ENCODE measurements at places on chromosomes 13 and 19.

- no peak for DNase-seq
Observed at GRCh38 chr13:88115976-88116375, 444.8 kb downstream of the SLITRK5 start.

DNA sequence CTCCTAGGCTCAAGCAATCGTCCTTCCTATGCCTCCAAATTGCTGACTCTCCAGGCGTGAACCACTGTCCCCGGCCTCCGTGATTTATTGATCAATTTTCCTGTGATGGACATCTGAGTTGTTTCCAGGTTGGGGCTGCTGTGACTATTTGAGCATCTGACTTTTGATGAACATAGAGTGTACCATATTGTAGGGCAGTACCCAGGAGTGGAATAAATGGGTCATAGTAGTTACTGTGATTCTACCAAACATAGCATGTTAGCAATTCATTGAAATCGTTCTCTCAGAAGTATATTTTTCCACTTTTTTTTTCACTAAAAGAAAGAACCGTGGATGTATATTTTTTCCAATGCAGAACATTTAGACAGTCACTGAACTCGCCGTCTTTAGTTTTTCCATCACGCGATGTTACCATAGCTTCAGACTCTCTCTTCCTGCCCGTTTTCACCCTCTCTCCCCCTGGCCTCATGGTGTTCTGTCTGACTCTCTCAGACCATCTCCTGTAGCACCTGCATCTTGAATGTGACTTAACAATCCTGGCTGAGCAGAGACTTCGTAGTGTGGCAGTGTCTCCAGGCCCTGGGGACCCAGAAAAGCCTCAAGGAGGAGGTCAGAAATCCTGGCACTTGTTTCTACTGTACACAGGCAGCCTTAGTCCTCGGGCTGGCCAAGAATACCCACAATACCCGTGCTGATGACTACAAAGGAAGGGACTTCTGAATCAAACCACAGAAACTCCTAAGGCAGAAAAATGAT, 3.2 kb upstream of the RASGRP4 start:
- DNase-seq, result no peak

- no peak for DNase-seq
Observed at GRCh38 chr13:39037410-39037879, 444 bp downstream of the PROSER1 start.

GRCh38 chr19:9130965-9131364, 4.2 kb upstream of the OR7G3 start:
- no peak for DNase-seq

DNA sequence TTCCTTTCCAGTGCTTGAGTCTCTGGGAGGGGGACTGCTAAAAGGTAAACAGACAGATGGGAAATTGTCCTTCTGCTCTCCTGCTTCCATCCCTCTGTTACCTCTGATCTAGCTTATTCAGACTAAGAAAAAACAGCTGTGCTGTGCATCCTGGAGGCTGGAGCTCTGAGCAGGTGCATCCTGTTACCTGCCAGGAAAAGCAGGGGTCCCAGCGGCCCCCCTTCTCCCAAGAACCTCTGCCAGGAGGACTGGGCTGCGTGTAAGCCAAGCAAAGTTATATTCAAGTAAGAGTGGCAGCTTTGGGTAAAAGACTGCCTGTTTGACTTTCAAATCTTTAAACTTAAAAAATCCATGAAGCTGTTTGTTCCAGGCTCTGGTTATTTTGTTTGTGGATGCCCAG, 75.1 kb downstream of the C13orf42 start:
- DNase-seq, result peak; percentile 22

DNA sequence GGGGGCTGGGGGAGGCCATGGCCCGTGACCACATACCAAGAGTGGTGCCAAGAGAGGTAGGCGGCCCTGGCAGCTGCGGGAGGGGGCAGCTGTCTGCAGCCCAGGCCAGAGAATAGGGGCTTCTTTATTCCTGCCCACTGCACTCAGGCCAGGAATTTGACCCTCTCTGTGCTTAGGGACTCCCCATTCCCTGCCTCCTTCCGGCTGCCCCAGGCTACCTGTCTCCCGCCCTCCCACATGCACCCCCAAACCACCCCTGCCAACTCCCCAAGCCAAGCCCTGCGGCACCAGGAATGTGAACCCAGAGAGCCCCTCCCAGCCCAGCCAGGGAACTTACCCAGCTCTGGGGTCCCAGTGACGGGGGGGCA, 687 bp downstream of the PLEKHA4 start:
- no peak for DNase-seq

- DNase-seq, result no peak
Observed at GRCh38 chr13:114100446-114101357, 31.7 kb downstream of the RASA3 start.

DNA sequence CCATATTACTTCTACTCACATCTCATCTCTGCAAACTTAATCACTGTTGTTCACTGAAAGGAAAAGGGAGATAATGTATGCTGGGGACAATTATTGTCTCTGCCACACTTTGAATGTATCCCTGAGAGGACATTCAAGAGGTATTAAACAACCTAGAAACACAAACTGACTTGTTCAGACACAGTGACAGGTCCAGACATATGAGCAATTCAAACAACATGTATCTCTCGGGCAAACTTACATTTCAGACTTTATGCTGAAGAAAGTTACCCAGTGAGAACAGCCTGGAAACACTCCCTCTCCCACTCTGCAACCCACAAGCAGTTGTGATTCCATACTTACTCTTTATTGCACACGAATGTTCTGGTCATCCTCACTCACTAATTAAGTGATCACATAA, 968.7 kb upstream of the SLC10A2 start:
- DNase-seq, result no peak

- DNase-seq, result no peak
Observed at GRCh38 chr13:50241479-50241878, 226.2 kb downstream of the KCNRG start.

- DNase-seq, result no peak
Observed at GRCh38 chr13:60572855-60573254, 175.8 kb downstream of the TDRD3 start.

GRCh38 chr19:12720851-12721655, 2.7 kb downstream of the TNPO2 start:
- DNase-seq, result no peak

DNA sequence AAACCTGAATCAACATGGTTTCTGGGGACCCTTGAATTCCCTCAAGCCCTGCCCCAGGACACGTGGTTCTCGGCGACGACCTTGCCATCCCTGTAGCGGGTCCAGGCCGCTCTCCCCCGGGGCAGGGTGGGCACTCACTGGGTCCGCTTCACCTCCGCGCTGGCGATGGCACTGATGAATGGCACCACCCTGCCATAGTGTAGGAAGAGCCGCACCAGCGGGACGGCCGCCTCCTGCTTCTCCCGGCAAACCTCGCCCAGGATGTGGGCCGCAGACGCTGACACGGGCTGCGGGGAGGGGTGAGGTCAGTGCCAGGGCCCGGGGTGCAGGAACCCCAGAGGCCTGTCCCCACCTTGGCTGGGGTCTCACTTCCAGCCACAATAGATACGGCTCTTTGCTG, 44.1 kb upstream of the C13orf46 start:
- DNase-seq, result no peak

GRCh38 chr13:107770541-107770940, 444.8 kb downstream of the LIG4 start:
- DNase-seq, result no peak

- no peak for DNase-seq
Observed at GRCh38 chr13:75153834-75154233, 328.1 kb downstream of the TBC1D4 start.

DNA sequence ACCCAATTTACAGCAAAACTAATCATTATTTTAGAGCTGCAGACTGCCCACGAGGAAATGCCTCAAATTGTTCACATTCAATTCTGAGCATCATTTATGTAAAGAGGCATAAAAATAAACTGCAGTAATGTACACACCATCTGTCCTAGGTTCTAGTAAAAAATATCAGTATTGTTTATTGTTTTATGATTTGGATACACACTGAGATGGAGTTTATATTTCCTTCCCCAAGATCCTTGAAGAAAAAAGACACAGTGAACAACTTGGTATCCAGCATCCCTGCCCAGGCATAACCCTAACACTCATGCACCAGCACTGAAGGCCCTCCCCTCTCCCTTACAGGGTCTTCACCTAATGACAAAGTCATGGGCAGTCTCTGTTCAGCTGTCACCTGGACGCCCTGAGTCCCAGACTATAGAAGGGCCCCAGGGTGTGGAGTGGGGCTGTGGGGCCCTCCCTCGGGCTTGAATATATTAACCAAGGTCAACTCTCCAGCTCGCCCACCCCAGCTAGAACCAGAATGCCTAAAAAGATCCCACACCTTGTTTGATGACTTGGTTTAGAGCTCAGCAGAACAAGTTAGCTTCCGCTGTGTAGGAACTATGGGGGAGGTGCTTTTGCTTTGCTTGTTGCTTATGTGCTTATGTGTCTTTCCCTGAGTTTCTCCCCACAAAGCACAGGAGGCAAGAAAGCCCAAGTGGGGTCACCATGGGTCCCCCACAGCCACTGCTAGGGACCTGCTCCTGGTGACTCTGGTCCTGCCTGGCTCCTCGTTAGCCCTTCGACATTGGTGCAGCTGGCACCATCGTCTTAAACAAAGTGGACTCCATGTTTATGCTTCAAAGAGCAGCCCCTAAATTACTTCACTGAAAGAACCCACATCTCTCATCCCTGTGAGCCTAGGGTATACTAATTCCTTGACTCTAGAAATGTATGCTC, 111.1 kb downstream of the COL4A1 start:
- DNase-seq, result no peak

DNA sequence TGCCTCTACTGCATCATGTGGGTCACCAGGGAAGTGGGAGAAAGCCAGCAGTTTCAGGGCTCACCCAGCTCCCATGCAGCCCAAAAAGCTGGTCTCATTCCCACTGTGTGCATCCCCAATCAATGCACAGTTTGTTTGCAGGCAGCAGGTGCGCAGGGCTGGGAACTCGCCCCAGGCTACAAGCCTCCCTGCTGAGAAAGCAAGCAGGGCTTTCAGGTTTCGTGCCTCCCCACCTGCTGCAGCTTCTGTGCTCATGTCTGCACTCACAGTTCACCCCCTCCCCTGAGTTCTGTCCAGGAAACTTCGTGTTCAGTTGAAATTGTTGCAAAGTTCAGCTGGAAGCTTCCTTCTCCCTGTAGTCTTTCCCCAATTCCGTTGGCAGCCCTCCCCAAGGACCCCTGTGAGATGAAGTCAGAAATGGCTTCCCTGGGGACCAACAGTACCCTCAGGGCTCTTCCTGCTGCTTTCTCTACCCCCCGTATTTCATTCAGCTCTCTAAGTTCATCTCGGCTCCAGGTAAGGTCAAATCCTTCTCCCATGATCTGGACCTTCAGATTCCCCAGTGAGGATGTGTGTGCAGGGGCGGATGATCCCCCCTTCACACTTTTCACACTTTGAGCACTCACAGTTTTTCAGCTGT, 10.3 kb upstream of the KLK3 start:
- DNase-seq, result no peak

- no peak for DNase-seq
Observed at GRCh38 chr19:55546822-55547614, 1.7 kb upstream of the SBK3 start.

DNA sequence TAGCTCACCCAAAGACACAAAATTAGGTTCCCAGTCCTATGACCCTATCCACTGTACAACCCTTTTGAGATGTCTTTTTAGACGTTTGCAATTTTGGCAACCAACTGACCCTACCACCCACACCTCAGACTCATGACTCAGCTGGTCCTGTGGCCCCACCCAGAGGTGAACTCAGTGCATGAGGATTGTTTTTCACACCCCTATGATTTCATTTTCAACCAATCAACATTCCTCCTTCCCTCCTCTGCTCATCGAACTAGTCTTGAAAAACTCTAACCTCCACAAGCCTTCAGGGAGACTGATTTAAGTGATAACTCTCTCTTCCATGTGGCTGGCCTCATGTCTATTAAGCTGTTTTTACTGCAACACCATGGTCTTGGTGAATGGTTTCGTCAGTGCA, 350.7 kb downstream of the UQCRFS1 start:
- no peak for DNase-seq

DNA sequence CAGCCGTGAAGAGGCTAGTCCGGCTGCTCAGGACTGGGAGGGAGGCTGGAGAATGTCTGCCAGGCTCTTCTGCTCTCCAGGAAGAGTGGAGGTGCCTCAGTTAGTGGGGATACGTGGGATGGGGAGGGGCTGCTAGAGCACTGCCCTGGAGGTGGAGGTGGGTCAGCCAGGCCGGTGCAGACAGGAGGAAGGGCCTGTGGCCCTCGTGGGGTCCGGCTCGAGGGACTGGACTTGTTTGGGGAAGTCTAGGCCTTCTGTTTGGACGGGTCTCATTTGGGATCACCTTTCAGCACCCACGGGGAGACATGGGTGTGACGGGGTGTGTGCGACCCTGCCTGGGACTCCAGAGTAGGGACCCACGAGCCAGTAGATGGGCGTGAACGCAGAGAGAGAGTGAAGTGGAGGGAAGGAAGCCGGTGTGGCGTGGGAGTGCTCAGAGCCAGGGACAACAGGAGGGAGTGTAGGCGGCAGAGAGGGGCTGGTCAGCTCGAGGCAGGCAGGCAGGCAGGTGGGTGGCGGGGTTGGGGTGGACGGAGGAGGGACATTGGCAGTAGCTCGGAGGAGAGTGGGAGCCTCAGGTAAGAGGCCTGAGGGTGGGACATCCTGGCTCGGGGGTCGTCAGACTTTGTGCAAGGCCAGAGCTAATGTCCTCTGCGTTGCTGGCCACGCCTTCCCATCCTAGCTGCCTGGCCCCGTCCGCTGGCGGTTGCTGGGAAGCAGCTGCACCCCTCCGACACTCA, 11.5 kb downstream of the EPN1 start:
- DNase-seq, result no peak

DNA sequence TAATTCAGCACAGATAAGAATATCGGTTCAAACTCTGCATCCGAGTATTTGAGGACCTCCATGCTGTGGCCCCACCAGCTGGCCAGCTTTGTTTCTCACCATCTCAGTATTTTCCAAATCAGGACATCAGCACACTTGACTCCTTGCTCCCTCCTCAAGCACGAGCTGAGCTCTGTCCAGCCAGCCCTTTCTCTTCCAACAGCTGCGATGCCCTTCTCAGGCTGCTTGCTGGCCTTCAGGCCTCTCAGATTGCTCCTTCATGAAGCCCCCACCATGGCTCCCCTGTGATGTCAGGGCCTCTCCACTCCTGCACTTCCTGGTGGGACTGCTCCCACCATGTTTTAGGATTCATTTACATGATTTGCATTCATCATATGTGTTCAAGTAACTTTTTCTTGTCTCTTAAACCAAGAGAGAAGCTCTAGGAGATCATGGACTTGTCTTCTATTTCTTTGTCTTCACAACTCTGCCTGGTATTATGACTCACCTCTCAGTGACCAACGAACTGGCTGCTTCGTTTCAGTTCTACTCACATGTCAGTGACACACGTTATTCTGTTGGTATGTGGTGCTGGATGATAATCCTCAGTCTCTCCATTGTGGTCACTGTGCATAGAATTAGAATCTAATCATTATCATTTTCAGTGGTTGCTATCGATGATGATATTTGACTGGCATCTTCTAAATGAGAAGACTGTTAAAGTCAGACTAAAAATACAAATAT, 471.7 kb downstream of the EFNB2 start:
- no peak for DNase-seq

DNA sequence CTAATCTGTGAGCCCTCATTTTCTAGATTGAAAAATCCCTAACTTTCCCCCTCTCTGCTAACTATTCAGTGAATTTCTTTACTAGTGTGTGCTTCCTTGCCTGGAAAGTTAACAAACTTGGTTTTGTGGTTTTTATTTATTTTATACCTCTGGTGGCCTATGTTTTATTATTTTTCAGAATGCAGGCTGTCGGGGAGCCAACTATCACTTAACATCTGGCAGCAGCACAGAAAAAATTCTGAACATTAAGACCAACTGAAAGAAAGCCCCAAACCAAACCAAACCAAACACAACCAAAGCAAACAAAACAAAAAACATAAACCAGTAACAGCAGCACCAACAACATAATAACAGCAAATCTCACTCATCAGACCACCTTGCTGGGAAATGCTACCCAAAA, 109.0 kb upstream of the KL start:
- no peak for DNase-seq

Measured in NCI-H1694 treated with DMSO at 0.1 percent for 48 hours (cell line).